ENCODE measurements at places on chromosomes 12 and 14. TPM values are rescaled to one million over a fixed set of nuclear protein-coding genes. Genes with fewer than 3 reads are reported as not detected.

DNA sequence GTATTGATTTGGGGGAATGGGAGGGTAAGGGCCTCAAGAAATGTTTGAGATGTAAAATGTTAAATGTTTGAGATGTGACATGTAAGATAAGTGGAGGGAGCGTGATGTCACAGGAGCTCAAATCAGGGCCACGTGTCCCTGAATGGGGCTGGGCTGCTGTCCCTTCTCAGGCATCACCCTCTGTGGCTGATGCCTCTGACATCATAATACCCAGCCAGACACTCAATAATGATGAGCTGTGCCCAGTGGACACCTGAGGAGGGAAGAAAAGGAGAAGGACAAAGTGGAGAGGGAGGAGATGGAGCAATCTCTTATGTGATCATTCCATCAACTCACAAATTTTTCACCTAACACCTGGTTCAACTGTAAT, 120.8 kb downstream of the SAMD4A start:
- no peak for DNase-seq

GRCh38 chr12:96047229-96048211, 12.1 kb upstream of the LTA4H start:
- DNase-seq, result no peak

P3H3 gene
- total RNA-seq, result 5.3 TPM

SRRM4 gene
- not detected for total RNA-seq

- no peak for DNase-seq
These were observed 649.6 kb downstream of the BCL11B start for GRCh38 chr14:98622208-98623051.

EPYC gene
- not detected for total RNA-seq

RTL1 gene
- not detected for total RNA-seq

CLEC4E gene
- total RNA-seq, result not detected

DNA sequence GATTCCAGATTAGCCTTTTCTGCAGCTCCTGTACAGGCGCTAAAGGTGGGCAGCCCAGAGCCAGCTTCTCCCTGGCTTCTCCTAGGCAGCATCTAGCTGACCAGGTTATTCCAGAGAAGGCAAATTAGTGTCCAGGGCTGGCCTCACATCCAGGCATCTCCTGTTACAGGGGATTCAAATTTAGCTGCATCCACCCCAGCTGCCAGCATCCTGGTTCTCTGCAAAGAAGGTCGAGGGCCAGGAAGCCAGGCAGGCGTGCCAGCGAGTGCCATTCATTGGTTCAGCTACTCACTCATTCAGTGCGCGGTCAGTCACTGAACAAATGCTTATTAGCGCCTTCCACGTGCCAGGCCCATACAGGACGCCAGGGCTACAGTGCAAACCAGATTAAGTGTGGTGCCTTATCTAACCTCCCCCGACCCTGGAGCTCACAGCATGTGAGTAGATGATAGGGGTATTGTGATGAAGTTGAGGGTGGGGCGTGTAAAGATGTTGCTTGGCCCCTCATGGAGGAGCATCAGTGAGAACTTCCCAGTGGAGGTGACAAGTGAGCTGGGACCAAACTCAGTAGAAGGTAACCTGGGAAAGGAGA, 15.7 kb upstream of the FAM222A start:
- DNase-seq, result no peak

DNA sequence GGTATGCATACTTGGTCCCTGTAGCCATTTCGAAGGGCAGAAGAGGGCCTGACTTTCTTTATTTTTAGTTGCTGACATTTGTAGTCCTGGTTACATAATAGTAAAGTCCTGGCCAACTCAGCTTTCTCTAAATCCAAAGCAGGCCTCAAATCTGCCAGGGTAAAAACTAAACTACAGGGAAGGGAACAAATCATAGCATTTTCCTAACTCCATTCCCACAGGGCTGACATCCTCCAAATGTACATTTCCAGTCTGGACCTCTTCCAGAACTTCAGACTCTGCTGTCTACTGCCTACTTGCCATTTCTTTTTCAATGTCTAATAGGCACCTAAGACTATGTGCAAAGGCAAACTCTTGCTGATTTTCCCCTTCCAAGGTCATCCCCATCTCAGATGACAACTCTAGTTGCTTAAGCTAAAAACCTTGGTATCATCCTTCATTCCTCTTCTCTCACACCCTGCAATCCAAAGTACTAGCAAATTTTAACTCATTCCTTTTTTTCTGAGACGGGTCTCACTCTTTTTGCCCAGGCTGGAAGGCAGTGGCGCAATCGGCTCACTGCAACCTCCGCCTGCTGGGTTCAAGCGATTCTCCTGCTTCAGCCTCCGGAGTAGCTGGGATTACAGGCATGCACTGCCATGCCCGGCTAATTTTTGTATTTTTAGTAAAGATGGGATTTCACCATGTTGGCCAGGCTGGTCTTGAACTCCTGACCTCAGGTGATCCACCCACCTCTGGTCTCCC, 2.0 kb downstream of the DDIT3 start:
- DNase-seq, result no peak

- no peak for DNase-seq
These were observed 63.1 kb upstream of the SCN8A start for GRCh38 chr12:51527966-51528365.

DNA sequence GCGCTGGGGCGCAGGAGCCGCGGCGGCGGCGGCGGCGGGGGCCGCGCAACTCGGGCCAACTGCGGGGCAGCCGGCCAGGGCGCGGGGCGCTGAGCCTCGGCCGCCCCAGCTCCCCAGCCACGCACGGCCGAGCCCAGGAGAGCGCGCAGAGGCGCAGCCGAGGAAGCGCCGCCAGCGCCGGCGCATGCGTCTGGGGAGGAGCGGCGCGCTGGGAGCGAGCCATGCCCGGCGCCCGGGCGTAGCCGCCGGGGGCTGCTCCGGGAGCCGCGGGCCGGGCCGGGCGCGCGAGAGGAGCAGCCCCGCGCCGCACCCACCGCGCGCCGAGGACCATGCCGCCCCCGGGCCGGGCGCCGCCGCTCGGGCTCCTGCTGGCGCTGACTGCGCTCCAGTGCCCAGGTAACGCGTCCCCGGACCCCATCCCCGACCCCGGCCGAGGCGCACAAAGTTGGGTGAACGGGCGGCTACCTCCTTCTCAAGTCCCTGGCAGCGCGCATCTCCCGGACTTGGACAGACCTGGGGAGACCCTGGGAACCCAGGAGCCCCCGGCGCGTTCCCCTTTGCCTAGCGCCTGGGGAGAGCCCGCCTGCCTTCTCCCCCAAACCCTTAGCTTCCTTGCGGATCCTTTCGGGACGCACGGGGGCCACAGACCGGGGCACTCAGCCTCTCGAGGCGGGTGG, 121.4 kb downstream of the AACS start:
- DNase-seq, result no peak

GRCh38 chr12:68479261-68479895, 131.3 kb upstream of the RAP1B start:
- no peak for DNase-seq

TMEM253 gene
- total RNA-seq, result 28.8 TPM

- DNase-seq, result no peak
These were observed 30.0 kb downstream of the GALNT4 start for GRCh38 chr12:89494411-89495231.

DNA sequence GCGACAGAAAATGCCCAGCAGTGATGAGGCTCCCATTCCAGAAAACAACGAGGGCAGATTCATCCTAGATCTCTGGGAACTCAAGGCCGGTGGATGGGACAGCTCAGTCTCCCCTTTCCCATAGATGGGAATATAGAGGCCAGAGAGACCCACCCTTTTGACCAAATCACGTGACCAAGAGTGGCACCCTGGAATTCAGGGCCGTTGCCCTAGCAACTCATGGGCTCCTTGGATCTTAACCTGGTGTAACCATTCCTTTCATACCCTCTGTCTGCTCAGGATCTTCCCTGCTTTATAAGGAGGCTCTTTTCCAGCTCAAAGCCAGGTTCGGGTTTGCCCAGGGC, 8.4 kb upstream of the LRTM2 start:
- DNase-seq, result no peak

LMNTD1 gene
- not detected for total RNA-seq

DNA sequence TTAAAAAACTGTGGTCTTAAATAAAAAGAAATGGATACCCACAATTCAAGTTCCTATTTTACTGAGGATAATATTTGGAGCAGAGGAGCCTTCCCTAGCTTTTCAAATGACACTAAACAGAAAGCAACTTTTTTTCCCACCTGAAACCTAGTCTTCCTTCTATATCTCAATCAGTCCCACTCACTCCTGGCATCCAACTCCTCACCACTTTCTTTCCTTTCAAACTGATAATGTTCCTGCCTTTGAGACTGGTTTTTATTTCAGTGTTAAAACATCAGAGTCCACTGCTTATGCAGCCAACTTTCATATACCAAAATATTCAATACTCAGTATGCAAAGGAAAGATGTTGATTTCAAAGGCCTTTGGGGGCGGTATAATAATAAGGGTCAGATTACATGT, 225.6 kb downstream of the GXYLT1 start:
- no peak for DNase-seq

GRCh38 chr14:61558271-61558670, 137.0 kb upstream of the HIF1A start:
- DNase-seq, result no peak

HSPB8 gene
- total RNA-seq, result 1.4 TPM

Data from colonic mucosa (tissue), 4 donors.